Myocyte (in vitro differentiated cells): ENCODE measurements at places on chromosomes 3 and 15. TPM values are rescaled to one million over a fixed set of nuclear protein-coding genes. Genes with fewer than 3 reads are reported as not detected.

DNA sequence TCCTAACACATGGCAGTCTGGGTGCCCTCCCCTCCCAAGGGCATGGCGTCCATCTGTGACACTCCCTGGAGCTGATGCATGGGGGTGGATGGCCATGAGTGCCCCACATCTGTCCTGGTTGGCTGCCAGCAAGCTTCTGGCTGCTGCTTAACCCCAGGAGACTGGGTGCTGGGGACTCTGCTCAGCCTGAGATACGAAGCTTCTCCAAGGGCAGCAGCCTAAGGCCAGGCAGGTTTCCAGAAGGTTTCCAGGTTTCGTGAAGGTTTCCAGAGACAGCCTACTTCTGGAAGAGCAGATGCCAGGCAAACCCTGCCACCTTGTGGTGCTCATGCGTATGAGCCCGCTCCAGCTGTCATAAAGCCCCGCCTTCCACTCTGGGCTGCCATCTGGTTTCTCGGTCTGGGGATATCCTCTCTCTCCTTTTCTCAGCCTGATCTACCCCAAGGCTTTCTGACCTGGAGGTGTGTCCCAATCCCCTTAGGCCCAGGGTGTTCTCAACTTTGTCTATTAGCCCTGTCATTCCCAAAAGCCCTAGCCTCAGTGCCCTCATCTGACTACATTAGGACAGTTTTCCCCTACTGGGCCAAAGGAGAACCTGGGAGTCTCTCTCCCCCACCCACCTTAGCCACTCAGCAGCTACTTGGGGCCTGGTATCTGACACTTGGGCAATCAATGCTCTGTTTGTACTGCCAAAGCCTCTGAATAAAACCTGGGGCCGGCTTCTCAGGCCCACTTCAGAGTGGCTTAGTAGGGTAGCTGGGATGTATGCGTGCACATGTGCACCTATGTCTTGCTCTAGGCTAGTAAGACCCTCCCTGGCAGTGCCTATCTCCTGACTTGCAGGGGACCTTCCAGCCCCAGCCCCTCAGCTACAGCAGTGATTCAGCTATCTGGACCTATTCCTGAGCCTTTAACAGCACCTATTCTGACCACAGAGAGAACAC, 12.0 kb downstream of the MRPL46 start:
- DNase-seq = peak; percentile 82

- DNase-seq = no peak
Measured at GRCh38 chr15:50939911-50940310, 31.4 kb downstream of the AP4E1 start.

GRCh38 chr3:118180853-118181252, 853.8 kb downstream of the IGSF11 start:
- DNase-seq = no peak

DNA sequence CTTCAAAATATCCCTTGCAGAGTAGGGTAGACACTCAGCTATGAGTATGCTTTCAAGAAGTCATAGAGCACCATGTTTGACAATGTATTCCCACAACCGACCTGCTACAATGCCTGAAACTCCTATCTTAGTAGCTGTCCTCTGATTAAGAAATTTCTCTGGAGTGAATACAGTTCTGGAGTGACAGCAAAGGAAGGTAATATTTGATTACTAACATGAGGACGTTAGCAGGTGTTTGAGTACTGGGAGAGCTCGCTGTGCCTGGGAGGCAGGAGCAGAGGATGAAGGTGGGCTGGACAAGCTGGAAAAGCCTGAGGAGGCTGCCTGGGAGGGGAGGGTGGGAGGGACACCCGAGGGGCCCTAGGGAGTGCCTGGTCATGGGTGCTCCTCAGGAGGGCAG, 42.9 kb downstream of the PARP15 start:
- DNase-seq = no peak

- DNase-seq = no peak
Measured at GRCh38 chr15:101097111-101097510, 154.7 kb downstream of the CHSY1 start.

DNA sequence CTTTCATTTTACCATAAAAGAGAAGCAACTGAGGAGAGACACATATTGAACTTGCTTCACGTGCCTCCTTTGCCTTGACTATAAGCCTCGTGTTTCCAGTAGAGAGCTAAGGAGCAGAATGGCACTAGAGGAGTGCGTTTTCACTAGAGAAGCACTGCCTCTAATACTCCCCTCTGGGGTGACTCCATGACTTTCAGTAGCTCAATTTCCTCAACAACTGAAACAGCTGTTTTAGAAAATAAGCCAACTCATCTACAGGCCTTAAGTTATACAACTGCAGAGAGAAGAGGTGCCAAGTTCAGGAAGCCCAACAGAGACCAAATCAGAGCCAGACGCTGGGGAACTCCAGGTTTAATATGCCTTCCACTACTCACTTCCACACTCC, 1.9 kb downstream of the UBP1 start:
- peak; percentile 67 for DNase-seq

DNA sequence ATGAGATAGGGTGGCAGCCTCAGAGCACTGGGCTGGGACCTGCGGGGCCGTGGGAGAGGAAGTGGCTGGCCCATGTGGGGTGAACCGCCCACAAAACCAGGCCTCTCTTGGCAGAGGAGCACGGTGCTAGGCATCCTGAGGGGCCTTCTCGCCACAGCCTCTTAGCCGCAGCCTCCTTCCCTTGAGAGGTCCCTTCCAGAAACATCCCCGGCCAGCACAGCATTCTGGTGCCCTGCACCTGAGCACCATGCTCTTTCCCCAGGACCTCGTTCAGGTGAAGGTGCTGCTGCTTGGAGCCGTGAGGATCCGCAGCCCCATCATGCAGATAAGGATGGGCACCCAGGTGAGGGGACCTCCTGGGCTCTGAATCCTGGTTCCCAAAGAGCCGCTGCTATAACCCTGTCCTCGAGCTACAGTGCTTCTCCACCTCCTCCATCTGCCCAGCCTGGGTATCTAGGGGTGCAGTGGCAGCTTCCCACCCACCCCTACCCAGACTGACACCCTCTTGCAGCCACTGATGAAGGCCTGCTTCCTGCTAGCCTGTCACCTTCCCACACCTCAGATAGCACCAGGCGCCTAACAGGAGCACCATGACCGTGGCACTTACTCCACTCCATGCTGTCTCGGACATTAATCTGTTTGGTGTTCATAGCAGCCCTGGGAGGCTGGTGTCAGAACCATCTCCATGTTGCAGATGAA, 11.2 kb upstream of the TXNRD3 start:
- no peak for DNase-seq

DNA sequence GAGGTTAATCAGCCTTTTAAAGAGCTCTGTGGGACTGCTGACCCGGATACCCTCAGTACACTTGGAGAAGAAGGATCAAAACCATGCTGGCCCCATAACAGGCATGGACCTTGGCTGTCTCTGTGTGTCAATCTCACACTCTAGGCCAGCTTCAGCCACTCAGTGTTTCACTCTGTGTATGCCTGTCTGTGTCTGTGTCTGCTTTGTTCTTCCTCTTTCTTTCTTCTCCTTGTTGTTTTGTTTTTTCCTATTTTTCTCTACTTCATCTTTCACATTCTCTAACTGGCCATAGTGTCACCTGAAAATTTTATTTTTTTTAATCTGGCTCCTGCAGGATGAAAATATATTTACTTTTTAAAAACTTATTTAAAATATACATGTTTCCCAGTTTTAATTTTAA, 51.1 kb downstream of the SERP1 start:
- peak; percentile 10 for DNase-seq

DNA sequence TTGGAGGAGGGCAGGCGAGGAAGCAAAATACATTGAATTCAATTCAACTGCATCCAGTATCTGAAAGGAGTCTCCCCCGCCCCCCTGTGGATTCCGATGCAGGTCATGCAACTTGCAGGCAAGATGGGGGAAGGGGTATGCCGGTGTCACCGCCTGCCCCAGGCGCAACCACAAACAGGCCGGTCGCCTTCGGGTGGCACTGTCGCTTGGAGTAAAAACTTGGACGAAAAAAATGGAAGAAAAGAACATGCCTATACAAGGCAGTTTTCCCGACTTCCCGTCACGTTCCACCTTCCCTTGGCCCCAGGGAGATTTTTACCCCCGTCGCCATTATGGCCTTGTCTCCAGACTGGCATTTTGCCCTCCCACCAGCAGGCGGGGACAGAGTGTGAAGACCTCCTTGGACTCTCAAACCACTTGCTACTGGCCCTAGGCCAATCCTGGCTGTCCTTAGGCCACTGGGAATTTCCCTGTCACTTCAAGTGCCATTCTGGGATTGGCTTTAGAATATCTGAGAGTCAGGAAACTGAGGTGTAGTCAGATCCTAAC, 1.6 kb upstream of the NTRK3 start:
- DNase-seq = no peak

GRCh38 chr3:101383656-101384055, 63.3 kb upstream of the IMPG2 start:
- no peak for DNase-seq

DNA sequence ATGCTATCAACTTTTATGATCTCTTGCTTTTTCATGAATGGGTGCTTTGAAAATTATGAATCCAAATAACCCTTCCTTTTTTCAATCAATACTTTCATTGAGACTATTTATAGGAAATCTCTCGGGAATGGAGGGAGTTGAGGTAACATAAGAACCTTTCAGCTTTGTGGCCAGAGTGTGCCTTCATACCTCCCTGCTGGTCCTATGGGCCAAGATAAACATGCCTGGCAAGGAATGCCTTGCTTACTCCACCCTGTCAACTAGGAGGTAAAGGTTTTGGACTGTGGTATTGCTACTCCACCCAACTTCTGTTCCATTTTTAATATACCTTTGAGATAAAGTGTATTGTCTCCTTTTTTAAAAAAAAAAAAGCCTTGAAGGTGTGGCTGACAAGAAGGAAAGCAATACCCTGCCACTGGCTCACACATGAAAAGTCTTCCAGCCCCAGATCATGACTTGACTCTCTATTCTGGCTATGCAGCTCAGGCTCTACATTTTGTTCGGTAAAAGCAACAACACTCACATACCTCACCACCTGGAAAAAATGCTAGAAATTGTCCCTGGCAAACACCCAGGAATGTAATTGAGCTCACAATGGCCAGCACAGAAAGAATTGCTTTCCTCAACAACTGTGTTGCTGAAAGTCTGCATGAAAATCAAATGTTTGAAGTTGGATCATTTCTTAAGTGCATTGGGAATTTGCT, 35.8 kb downstream of the COL8A1 start:
- DNase-seq = peak; percentile 33

DNA sequence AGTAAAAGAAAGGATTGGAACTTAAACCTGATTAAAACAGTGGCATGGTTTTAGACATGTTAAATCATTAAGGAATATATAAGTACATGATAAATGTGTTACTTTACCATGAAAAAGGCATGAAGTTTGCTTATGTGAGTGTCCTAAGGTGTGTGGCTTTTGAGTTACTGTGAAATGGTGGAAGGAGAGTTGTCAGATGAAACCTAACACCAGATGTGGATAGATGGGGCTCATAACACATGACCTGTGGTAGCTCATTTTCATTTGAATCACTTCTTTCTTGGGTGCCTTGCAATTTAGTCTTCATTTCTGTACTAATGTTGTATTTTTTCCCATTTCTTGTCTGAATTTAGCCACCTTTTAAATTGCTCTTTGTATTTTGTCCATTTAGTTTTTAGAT, 13.0 kb downstream of the MEF2A start:
- peak; percentile 26 for DNase-seq

DNA sequence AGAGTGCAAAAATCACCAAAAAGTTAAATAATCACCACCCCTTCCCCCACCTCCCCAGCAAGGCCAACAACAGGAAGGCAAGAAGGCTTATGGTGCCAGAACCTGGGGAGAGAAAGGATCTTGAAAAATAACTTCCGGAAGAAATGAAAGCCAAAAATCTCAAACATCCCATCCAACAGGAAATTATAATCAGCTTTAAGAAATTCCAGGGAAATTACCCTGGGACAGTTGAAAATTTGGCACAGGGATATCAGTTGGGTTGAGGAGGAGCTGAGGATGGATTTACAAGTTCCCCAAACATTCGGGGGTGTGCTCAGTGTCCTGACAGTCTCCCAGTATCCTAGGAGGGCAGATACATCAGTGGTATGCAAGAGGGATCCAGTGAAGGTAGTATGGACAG, 82.7 kb downstream of the POLR2M start:
- DNase-seq = no peak

DNA sequence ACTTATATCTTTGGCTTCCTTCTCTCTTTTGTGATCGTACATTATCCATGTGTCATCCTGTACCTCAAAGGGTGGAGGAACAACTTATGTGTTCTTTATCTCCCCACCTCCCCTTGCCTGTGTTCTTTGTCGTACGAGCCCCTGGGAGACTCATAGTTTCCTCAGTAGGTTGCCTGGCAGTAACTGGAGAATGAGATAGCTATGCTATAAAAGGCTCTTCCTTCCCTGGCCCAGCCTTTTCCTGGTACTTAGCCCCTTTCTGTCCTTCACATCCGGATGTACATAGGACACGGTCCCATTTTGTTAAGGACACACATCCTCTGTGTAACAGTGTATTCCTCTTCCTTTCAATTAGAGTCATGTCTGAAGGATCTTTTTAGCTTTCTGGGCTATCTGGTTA, 32.1 kb downstream of the PLCL2 start:
- no peak for DNase-seq

CDC25A gene
- 2.2 and 2.5 TPM in 2 replicates for total RNA-seq

SYNPR gene
- total RNA-seq = not detected in 2 replicates

PLA2G4D gene
- total RNA-seq = not detected in 2 replicates

COL6A5 gene
- not detected in 2 replicates for total RNA-seq

DUOXA2 gene
- total RNA-seq = not detected in 2 replicates
